Stimulated activated CD8-positive, alpha-beta memory T cell treated with anti-CD3 and anti-CD28 coated beads, Interleukin-12 subunit alpha, Interleukin-12 subunit beta, amount 100 ng/mL, for 4 hours (primary cell): ENCODE measurements at places on chromosomes 16 and 17.

GRCh38 chr16:55478827-55479429 is at the start of gene MMP2:
MMP2 (plus strand) TSS chr16:55479198; CDS start chr16:55479480, 282 bp downstream.
- no peak for DNase-seq

DNA sequence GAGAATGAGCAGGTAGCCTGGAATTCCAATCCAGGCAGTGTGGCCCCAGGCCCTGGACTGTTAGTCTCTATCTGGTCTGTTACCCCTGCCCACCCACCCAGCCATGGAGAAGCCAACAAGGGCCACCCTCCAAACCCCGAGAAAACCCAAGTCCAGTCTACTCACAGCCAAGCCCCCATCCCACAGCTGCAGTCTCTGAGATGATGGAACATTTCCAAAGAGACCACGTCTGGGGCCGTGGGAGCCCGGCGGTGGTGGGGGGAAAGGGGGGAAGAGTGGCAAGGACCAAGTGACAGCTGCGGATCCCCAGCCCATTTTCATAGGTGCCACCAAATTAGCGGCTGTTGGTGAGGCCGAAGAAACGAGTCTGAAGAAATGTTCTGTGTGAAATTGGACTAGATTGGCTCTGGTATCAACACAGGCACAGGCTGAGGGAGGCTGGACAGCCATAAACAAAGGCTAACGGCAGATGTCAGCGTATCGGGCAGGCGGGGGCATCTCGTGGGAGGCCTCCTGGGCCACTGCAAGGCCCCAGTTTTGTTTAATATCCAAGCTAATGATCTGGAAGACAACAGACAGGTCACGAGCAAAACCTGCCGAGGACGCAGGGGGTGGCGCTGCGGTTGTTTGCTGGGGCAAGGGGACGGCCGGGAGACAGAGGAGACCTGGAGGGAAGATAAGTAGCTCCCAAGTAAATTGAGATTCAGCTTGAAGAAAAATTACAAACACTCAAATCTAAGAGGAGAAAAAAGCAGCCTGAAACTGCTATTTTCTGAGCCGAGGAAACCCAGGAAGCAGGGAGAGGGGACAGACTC is 53.4 kb downstream of the RBFOX3 start:
- no peak for DNase-seq

GRCh38 chr17:58316260-58316960 is 12.2 kb downstream of the TSPOAP1 start:
- DNase-seq, result no peak

DNA sequence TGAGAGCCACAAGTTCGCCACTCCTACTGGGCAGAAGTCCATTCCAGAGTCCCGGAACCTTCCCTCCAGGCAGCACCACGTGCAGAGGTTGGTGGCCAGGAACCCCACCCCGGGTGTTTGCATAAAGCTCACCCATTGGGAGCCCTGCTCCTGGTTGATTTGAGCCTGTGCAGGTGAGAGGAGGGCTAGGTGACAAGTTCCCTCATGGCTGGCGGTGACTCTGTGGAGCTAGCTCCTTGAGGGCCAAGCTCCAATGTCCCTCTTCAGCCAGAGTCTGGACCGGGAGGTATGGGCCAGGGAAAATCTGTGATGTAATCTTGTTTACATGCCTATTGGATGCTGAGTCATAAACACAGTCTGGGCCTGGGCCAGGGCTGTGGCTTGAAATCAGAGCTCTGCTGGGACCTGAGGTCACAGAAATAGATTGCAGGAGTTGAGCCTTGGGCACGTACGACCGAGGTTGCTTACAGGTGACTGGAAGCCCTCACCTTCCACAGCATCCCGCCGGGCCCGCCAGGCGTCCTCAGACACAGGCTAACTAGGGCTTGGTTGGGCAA is 118.9 kb downstream of the AATF start:
- no peak for DNase-seq

GRCh38 chr17:82297280-82297713 is 20.1 kb downstream of the CD7 start:
- DNase-seq, result peak; percentile 75

DNA sequence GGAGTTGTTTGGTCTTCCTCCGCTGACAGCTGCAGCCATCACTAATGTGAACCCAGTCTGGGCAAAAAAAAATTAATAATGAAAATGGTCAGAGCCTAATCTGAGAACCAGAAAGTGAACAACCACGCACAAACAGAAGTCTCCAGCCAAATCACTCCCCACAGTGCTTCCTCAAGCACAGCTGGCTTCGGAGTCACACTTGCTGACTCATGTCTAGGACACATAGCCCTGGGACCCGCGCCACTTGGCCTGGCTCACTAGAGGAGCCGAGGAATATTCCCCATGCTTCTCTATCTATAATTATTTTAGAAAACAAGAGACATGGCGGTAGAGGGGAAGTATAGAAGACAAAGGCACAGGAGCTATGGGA is 109.1 kb downstream of the ZFHX3 start:
- no peak for DNase-seq

DNA sequence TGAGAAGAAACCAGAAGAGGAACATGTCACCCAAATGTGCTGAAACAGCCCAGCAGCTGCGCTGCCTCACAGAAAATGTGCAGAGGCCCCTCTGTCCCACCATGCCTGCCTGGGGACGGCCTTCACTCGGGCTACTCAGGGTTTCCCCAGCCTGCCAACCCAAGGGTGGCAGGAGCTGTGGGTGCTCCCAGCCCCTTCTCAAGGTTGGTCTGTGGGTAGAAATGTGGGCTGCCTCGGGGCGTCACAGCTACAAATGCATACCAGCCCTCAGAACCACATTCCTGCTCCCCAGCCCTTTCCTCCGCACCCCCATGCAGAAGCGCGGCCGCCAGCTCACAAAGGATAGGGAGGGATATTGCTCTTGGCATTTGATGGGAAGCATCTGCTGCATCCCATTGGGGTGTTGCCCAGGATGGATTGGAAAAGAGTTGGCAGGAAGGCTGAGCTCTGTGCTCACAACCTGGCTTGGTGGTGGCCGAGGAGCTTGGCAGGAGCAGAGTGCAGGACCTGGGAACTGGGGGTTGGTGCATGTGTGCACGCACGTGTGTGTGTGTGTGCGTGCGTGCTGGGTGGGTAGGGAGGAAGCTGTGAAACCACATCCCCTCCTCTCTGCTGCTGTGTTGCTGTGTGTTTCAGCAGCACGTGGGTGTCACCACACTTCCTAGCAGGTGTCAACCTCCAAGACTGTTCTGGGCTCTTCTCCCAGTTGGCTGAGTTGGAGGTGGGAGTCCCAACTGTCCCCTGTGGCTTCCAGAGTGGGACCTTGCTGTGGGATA is 304.4 kb downstream of the SEC14L1 start:
- peak; percentile 66 for DNase-seq

GRCh38 chr17:39126436-39126835 is 25.0 kb downstream of the PLXDC1 start:
- DNase-seq, result no peak

DNA sequence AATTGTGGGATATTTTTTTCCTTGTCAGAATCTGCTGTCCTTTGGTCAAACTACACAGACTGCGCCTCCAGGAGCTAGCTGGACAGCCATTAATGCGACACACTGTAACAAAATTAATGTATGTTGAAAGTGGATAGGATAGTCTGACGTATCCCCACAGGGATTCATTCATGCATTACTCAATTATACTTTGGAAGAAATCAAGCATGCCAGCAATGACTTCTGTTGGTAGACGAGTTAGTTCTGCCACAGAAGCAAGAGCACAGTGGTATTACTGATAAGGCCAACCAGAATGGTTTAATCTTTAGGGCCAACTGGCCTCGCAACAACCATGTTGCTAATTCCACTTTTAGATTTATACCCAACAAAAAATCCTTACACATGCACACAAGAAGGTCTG is 106.4 kb upstream of the TOB1 start:
- no peak for DNase-seq

GRCh38 chr16:11354407-11354732 is 9.1 kb downstream of the RMI2 start:
- DNase-seq, result no peak

DNA sequence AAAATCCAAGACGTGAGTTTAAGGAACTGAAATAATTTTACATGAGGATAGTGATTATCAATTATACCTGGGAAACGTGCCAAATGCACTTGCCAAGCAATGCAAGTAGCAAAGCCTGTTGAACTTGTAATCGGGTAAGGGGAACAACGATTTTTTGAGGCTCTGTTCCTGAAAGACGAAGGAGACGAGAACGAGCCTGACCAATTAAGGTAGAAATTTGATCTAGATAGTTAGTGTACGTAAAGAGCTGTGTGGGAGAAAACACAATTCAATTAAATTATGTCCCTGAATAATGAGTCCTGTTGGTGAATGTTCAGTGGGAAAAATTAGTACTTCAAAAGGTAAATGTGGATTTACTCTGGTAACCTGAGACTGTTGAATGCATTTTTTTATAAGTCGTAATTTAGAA is 17.7 kb upstream of the KCTD5 start:
- no peak for DNase-seq
